Tibial nerve (tissue), 4 donors: ENCODE measurements at places on chromosomes 16 and 17.

DNA sequence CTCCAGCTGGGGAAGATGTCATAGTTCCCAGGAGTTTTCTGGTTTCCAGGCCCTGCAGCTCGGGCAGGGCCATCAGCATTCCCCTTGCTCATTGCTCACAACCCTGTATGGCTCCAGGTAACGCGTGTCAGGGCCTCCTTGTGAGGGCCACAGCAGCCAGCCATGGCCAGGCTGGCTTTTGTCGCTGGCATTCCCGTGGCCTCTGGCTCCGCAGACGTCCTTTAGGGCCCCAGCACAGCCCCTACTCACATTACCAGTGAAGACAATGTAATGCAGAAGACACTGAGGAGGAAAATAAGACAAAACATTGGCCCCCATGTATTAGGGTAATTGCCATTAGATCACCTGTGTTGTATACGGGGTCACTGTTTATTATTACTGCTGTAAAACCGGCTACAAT is 1799.0 kb downstream of the TP53TG3F start:
- no peak for DNase-seq

- DNase-seq = no peak
Measured at GRCh38 chr17:44204441-44204882, 4.8 kb upstream of the ATXN7L3 start.

- DNase-seq = no peak
Measured at GRCh38 chr17:17382065-17382459, 78.9 kb downstream of the NT5M start.

GRCh38 chr17:3759597-3760216 is 36.0 kb downstream of the HASPIN start:
- DNase-seq = no peak

DNA sequence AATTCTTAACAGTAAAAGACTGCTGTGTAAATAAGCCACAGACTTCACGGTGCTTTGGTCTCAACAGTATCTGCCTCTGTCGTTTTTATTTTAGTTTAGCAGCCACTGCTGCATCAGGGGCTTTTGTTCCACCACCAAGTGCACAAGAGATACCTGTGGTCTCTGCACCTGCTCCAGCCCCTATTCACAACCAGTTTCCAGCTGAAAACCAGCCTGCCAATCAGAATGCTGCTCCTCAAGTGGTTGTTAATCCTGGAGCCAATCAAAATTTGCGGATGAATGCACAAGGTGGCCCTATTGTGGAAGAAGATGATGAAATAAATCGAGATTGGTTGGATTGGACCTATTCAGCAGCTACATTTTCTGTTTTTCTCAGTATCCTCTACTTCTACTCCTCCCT is 7.9 kb downstream of the HERPUD1 start:
- no peak for DNase-seq
